HEK293T (cell line): ENCODE measurements at places on chromosomes 6 and 20.

- DNase-seq, result peak; percentile 60
Measured at GRCh38 chr6:111721753-111722154, 116.1 kb upstream of the TRAF3IP2 start.

GRCh38 chr20:40205971-40206370, 483.1 kb downstream of the MAFB start:
- DNase-seq, result no peak

- DNase-seq, result no peak
Measured at GRCh38 chr6:141403103-141403502, 729.6 kb upstream of the GJE1 start.

DNA sequence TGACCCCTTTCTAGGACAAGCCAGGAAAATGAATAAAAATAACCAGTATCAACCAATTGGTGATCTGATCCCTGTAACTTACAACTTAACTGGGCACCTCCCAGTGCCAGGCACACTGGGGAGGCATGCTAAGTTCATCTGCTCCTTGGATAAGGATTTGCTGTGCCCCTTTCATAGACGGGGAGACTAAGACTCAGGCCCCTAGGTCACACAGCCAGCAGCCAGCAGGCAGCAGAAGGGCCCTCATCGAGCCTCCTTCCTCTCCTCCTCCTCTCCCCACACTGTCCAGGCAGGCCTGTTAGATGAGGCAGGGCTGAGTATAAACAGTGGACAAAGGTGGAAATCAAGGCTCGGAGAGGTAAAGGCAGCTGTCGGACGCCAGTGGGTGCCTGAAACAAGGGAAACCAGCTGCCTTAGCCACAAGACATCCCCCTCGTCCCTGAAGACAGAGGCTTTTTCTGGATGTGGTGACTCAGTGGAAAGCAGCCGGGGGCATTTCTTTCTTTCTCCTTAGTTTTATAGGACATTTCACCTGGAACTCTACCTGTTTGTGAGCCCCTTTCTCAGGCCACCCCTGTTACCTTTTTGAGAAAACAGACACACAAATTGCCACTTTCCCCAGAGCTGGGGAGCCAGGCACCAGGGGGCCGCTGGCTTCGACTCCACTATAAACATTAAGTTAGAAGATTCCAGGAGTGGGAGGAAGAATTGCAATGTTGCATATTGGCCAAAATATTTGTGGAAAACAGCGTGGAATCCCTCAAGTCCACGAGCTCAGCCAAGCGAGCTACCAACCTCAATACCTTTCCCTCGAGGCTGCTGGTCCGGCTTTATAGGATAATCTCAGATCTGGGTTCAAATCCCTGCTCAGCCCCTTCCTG, 166.0 kb downstream of the PREX1 start:
- DNase-seq, result no peak

DNA sequence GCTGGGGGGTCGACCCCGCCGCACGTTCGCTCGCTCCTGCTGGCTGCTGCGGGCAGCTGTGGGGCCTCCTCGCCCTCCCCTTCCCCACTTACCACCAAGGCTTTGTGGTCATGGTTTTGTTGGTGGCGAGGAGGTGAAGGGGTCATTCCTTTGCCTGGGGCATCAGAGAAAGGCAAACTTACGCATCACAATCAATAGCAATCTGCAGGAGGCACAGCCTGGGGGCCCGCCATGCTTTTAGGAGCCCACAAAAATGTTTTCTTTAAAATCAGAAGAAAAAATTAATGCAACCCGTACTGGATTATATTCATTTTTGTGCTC, 137.0 kb downstream of the IMPG1 start:
- no peak for DNase-seq

GRCh38 chr6:20313960-20314530, 87.6 kb upstream of the E2F3 start:
- DNase-seq, result no peak

- DNase-seq, result no peak
Measured at GRCh38 chr6:135880066-135880972, 28.8 kb downstream of the PDE7B start.

DNA sequence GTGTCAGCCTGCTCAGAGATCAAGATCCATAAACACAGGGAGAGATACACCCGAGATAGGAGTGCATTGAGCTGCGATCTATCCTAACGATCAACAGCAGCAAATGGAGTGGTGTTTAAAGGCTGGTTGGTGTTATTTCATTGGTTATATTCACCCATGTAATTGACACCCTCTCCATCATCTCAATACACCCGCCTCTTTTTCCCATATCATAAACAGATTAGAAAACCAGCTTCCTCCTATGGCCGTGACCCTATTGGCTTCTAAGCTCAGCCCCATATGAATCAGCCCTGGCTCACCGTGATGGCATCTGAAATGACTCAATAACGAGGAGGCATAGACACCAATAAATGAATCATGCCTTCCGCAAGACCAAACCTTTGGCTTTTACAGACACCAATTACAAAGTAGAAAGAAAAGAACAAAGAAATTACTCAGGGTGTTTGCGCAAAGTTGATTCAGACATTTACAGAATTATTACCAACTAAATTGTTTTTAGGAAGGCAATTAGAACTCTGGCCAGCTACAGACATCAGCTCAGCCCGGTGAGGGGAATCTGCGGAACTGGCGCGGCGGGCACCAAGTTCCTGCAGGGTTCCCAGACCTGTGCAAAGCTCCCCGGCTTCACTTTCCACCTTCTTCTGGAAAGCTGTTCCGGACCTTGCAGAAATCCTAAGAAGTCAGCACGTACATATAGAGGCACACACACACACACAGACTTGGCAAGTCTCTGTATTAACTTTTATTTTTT, 11.5 kb downstream of the PMEPA1 start:
- DNase-seq, result no peak

GRCh38 chr6:10736731-10737130, 10.9 kb upstream of the TMEM14B start:
- no peak for DNase-seq

DNA sequence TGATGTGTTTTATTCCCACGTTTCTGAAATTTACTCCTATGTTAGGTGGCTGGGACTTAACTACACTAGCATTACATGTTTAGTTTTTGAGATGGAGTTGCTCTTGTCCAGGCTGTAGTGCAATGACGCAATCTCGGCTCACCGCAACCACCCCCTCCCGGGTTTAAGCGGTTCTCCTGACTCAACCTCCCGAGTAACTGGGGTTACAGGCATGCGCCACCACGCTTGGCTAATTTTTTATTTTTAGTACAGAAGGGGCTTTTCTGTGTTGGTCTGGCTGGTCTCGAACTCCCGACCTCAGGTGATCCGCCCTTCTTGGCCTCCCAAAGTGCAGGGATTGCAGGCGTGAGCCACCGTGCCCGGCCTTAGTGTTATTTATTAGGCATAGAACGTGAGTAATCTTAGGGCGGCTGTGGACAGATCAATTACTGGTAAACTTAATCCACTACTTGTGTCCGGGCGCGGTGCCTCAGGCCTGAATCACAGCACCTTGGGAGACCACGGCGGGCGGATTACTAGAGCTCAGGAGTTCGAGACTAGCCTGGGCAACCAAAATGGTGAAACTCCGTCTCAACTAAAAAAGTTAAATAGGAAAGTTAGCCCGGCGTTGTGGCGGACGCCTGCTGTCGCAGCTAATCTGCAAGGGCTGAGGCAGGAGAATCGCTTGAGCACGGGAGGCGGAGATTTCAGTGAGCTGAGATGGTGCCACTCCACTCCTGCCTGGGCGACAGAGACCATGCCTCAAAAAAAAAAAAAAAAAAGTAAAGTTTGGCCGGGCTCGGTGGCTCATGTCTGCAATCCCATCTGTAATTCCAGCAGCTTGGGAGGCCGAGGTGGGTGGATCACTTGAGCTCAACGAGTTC, 123.7 kb upstream of the BTN3A2 start:
- no peak for DNase-seq

- DNase-seq, result no peak
Measured at GRCh38 chr6:132234356-132234755, 166.9 kb downstream of the MOXD1 start.

- no peak for DNase-seq
Measured at GRCh38 chr6:109383438-109383940, 1.2 kb upstream of the CD164 start.

GRCh38 chr6:114334237-114334636, 8.6 kb downstream of the HS3ST5 start:
- no peak for DNase-seq

- DNase-seq, result no peak
Measured at GRCh38 chr6:84596488-84596887, 167.9 kb downstream of the TBX18 start.

DNA sequence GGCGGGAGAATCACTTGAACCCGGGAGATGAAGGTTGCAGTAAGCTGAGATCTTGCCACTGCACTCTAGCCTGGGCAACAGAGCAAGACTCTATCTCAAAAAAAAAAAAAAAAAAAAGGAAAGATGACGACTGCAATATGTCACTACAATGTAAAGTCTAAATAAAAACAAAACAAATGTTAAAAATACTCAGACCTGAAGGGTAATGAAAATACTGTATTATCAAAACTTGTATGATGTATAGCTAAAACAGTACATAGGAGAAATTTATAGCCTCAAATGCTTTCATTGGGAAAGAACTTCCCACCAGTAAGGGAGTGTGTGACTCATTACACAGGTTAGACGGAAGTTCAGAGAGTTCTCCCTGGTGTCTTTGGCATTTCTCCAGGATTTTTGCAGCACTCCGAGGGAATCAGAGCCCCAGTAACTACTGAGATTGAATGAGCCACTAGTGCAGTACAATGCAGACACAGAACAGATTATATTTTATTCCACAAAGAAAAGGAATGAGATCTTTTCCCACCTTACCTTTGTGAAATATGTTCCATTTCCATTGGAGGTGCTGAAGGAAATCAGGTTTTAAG, 12.5 kb upstream of the RALGAPB start:
- DNase-seq, result peak; percentile 42

DNA sequence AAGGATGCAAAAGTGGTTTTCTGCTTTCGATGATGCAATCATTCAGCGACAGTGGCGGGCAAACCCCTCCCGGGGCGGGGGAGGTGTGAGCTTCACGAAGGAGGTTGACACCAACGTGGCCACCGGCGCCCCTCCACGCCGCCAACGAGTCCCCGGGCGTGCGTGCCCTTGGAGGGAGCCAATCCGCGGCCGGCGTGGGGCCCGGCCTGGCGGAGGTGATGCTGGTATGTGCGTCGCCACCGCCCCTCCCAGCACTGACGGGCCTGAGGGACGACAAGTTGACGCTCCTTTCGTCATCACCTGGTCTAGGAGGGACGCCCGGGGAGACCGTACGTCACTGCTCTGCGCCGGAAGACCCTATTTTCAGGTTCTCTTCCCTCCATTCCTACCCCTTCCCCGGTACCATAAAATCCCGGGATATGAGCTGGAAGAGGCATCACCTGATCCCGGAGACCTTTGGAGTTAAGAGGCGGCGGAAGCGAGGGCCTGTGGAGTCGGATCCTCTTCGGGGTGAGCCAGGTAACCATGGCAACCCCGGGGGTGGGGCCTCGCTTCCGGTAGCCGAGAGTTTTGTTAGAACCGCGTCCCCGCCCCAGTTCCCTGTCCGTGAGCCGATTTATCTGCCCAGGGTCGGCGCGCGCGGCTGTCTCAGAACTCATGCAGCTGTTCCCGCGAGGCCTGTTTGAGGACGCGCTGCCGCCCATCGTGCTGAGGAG, at the start of gene DXO:
Gene DXO (minus strand): TSS at position 146 of the 716 bp plus-strand sequence. CDS start 463 bp downstream, outside the sequence.
- peak; percentile 95 for DNase-seq

GRCh38 chr6:163128324-163128723, 286.2 kb upstream of the QKI start:
- DNase-seq, result no peak

- no peak for DNase-seq
Measured at GRCh38 chr6:169863710-169864109, 112.3 kb downstream of the ERMARD start.

GRCh38 chr6:11656491-11656890, 118.9 kb downstream of the TMEM170B start:
- no peak for DNase-seq
